Epithelial cell of proximal tubule (primary cell): ENCODE measurements at places on chromosomes 3 and 15.

GRCh38 chr15:98838387-98839259 lies 169.0 kb downstream of the PGPEP1L start:
- DNase-seq = no peak

DNA sequence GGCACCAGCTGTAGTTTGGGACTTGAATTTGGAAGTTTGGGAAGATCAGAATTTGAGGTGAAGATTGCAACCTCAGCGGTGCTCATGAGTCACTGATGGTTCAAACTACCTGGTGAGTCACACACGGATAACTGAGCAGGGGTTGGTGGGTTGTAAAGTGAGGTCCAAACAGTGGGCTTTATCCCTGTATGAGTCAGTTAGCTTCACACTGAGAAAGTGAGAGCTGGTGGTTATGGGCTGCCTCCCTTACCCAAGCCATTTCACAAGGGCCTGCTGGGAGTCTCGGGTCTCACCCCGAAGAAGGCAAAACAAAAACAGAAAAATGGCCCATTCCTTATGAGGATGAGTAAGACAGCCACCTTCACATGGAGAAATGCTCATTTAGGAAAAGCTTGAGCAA lies 77.0 kb downstream of the ITGA11 start:
- peak; percentile 71 for DNase-seq

DNA sequence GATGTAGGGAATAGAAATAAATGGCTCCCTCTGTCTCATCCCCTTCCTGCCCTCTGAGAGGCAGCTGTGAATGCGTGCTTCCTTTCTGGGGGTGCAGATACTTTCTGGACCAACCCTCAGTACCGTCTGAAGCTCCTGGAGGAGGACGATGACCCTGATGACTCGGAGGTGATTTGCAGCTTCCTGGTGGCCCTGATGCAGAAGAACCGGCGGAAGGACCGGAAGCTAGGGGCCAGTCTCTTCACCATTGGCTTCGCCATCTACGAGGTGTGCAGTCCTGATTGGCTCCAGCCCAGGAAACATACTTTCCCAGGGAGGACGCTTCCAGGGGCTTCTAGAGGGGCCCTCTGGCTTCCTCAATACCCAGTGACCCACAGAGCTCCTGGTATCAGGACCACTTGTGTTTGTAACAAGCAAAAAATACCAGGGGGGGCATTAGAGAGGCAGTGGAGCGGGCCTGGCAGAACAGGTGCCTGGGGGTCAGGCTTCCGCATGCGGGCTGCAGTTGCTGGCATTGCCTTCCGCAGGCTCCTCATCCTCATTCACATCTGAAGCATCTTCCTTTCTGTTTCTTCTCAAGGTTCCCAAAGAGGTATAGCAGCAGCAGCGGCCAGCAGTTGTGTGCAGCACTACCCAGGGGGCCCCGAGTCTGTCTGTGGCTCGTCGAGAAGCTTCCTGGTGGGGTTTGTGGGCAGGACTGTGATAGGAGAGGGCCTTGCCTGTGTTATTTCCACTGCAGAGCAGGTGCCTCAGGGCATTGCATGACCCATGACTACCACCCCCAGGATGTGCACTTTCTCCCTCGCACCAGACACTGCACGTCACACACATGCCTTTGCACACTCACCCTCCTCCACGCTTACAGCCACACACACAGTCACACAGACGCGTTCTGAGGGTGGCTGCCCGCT lies 42.5 kb downstream of the CAPN3 start:
- DNase-seq = no peak

- no peak for DNase-seq
These were observed 149.3 kb upstream of the SLC2A2 start for GRCh38 chr3:171175741-171176234.

GRCh38 chr3:87191641-87192040 lies 35.5 kb upstream of the CHMP2B start:
- DNase-seq = no peak

DNA sequence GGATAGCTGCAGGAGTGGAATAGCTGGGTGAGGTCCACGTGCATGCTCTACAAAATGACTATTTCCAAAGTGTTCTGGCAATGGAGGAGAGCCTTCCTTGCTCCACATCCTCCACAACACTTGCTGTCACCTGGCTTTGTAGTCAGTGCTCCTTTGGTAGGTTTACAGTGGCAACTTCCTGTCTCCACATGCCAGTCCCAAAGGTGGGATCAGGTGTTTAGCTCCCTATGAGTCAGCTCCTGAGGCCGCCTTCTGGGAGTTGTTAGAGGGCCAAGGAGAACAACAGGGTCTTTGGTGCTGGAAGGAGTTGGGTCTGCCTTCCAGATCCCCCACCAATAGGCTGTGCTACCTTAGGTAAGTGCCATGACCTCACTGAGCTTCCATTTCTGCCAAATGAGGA lies 15.3 kb upstream of the LIMD1 start:
- DNase-seq = no peak

DNA sequence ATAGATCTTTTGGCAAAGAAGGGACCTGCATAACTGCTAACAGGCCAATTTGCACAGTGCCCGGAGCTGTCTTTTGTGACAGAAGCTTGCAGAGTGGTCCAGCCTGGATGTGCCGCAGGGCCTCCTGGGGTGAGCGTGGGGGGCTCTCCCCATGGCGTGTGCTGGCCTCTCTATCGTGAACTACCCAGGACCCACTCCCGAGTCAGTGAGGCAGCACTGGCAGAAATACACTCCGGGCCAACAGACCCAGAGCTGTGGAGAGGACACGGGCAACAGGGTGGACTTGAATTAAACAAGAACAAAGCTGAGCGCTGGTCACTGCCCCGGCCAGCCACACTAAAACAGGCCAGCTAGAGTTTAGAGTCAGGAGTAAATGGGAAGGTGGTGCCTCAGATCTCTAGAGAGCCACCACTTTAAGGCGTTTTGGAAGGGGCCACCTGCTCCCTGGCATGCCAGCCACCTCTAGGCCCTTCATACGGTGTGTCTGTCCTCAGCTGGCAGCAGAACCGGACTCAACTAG lies 152.1 kb downstream of the KLF13 start:
- DNase-seq = no peak

DNA sequence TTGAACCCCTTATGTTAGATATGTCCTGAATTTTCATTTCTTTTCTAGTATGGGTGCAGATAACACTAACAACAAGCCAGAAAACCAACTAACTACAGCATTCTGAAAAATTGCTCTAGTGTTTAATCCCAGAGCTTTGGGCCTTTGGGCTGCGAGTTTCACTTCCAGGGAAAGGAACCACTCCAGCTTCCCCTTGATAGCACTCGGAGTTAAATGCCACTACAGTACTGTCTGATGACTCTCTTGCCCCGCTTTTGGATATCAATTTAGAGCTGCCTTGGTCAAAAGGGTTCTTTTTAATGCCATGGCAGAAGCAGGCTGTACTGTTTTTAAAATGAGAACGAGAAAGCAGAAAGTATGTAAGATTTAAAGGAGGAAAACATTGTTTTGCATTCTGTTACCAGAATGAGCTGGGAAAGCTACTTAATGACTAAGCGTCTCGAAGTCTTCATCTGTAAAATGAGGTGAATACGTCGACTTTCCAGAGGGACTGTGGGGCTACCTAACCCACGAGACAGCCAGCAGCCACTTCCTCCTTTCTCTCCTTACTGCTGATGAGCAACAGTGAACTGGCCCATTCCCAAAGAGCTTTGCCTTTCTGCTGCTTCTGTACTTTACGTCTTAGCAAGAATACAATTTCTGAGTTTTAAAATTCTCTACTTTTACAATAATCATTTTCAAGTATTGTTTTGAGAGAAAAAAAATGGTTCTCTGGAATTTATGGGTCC lies 299.3 kb upstream of the LYSMD4 start:
- DNase-seq = no peak

DNA sequence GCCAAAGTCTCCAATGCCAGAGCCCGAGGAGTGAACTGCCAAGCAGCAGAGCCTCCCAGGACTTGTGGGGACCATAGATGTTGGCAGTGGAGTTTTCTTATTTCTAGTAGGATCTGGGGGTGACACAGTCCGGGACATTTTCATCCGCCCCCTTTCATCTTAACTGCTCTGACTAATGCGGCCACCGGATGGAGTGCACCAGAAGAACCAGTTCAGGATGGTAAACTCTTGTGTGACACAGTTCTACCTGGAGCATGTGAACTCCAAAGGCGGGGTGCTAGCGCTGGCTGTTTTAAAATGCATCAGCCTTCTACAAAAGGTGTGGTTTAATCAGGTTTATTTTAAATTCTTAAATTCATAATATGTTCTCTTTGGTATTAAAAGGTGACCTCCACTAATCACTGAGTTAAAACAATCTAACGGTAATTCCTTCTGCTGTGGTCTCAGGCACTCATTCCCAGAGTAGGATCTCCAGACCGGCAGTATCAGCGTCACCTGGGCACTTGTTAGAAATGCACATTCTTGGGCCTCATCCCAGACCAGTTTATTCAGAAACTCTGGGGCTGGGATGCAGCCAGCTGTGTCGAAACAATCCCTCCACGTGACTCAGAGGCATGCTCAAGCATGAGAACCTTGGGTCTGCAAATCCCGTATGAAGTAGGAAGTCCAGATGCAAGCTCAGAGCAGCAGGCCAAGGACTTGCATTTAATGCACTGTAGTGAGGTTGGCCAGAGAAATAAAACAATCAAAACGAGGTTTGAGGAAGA lies 105.5 kb downstream of the GABRB3 start:
- peak; percentile 10 for DNase-seq

DNA sequence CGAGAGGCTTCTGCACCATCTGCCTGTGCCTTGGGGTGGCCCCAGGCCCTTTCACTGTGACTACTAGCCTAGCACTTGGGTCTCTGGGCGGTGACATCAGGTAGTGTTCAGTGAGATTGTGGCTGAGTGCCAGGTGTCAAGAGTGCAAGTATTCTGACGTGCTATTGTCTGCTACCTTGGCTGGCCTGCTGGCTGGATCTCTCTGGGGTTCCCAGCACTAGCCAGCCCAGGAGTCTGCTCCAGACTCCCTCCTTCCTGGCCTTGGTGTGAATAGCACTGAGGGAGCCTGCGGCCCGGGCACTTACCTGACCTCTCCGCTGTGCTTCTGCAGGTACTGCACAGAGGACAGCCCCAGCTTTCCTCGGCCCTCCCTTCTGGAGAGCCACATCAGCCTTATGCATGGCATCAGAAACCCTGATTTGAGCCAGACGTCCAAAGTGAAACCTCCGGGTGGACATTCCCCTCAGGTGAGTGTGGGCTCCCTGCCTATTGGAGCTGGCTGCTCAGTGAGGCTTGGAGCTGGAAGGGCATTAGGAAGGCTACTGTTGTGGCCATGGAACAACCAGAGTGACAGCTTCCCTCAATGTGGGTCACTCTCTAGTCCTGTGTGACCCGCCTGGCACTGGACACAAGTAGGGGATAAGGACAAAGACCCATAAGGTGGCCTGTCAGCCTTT lies 17.5 kb upstream of the ALPK3 start:
- DNase-seq = no peak

DNA sequence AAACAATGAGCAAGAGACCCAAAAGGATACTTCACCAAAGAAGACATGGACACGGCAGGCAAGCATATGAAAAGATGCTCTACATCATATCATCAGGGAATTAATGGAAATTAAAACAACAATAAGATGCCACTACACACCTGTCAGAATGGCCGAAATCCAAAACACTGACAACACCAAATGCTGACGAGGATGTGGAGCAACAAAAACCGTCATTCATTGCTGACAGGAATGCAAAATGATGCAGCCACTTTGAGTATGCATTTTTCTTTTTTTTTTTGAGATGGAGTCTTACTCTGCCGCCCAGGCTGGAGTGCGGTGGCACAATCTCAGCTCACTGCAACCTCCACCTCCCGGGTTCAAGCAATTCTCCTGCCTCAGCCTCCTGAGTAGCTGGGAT lies 19.0 kb downstream of the EDC3 start:
- no peak for DNase-seq

DNA sequence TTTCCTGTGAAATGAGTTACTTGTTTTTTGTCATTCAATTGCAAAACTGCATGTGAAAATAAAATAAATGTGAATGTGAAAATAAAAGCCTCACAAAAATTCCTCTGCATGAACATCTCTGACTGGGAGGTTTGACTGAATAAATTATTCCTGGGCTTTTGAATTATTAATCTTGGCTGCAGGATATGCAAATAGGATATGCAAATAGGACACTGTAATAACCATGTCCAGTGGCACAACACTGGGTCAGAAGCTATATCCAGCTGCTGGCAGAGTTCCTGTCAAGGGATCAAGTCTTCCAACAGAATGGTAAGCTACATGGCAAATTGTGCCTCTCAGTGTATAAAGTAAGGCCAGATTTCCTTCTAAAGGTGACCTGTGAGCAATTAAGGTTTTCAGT lies at the start of gene SUCNR1:
Gene SUCNR1, plus strand, starts transcription at position 246 of the 400 bp plus-strand sequence. CDS start 6,250 bp downstream, outside the sequence.
- no peak for DNase-seq

DNA sequence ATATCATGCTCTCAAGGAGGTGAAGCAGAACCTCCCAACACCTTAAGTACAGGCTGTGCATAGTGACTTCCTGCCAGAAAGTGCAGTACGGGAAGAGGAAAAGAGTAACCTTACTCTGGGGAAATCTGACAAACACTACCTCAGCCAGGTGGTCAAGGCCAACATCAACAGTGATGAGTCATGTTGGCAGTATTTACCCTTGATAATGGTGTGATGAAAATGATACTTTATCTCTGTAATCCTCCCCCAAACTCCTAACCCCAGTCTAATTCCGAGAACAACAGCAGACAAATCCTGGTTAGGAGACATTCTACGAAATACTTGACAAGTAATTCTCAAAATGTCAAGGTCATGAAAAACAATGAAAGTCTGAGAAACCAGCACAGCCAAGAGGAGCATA lies 26.5 kb downstream of the ANKDD1A start:
- no peak for DNase-seq

DNA sequence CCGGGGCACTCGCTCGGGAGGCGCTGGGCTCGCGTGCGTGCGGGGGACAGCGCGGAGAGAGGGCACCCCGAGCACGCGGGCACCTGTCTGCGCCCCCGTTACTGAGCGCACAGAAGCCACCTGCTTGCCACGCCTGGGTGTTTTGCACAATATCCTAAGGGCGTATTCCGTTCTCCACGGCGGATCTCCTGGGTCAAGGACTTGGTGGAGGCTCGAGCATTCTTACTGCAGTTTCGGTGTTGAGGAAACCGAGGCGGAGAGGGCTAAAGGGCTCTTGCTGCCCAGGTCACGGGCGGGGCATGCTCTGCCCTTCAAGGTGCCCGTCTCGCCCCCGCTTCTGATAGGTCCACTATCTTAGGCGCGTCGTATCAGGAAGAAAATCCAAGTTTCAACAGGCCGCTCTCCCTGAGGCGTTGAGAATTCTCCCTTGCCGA lies 526 bp downstream of the GPD1L start:
- DNase-seq = no peak

- DNase-seq = no peak
These were observed 50.4 kb upstream of the NEO1 start for GRCh38 chr15:73001840-73002239.
